ENCODE measurements at places on chromosomes 4 and X.

DNA sequence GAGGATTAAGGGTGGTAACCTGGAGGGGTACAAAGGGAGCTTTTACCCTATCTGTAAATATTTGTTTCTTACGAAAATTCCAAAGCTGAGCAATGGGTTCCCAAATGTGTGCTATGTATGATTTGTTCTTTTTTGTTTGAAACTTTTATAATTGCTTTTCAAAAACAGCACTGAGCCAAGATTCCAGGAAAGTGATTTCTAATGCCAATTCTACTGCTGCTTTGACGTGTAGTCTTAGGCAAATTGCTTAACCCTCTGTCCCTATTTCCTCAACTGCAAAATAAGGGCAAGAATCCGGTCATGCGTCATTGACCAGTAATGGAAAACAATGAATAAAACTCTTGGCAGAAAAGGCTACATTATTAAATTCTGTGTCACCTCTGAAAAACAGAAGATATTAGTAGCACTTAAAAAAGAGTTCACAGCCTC is 454.7 kb downstream of the IL15 start:
- DNase-seq: no peak

DNA sequence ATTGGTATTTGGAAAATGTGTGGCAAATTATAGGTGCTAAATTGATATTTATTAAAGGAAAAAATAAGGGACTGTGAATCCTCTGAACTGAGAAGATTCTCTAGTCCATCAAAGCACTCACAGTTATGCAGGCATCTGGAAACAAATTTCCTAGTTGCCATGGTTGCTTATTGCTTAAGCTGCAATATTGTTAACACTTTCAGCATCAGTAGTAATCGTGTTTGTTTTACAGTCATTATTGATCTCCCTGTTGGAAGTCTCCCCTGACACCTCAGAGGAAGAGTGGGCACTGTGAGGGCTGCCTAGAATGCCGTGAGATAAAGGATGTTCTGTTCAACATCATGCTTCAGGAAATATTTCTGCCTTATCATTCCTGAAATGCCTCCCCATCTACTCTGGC is 2004.3 kb upstream of the ADGRL3 start:
- DNase-seq: no peak

DNA sequence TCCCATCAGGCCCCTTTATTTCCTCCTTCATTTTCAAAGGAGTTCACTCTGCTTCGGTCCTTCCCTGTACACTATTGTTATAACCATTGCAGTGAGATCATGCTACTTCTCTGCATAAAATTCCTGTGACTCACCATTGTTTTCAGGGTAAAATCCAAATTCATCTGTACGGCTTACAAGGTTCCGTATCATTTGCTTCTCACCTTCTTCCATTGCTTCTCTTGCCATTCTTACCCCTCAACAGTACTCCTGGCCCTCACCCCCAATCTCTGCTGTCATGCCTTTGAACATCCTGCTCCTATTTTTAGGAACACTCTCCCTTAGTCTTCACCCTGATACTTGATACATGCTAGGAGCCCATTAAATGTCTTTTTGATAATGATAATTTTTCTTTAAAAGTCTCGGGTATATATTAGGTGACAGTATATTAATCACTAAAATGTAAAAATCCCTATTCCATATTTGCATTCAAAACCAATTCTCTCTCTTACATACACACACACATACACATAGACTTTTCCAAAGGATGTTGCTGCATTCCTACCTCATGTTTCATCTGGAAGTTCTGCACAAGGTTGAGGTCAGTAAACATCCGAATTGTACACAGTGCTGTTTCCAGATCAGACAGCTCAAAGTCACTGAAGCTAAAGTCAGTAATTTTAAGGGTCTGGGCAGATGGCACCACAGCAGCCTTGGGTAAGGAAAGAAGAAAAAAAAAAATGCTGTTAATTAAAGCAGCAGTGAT is 103.4 kb downstream of the PDE5A start:
- no peak for DNase-seq

- DNase-seq: no peak
Measured at GRCh38 chrX:68841251-68842049, 12.6 kb downstream of the EFNB1 start.

DNA sequence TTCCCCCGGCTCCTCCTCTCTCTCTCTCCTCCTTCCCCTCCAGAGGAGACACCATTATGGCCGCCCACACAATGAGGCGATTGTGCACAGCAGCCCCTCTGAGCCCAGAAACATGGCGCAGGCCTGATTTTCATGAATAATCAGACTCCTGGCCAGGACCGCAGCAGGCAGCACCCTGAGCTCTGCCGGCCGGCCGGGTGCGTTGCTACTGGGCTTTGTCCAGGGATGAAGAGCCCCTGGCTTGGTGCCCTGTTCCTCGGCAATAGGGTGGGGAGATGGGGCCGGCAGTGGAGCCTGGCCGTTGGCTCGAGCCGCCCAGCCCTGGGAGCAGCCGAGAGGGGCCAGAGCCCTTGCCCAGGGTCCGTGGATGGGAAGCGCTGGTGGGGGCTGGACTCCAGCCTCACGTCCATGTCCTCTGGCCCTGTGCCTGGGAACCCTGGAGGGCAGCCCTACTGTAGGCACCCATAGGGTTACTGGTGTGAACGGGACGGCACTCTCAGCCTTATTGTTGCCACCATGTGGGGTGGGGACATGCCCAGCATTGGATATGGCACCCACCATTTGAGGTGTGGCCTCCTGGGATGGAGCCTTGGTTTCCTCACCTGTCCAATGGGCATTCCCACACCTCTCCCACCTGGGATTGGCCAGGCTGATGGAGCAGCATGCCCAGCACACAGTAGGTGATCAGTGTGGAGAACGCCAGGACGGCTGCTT is 103.0 kb downstream of the SORCS2 start:
- no peak for DNase-seq

GRCh38 chrX:49300703-49301102 is 2.7 kb upstream of the GAGE10 start:
- no peak for DNase-seq

- no peak for DNase-seq
Measured at GRCh38 chr4:78971326-78971725, 32.1 kb upstream of the PAQR3 start.

GRCh38 chr4:138405934-138406567 is 163.9 kb upstream of the SLC7A11 start:
- DNase-seq: no peak

DNA sequence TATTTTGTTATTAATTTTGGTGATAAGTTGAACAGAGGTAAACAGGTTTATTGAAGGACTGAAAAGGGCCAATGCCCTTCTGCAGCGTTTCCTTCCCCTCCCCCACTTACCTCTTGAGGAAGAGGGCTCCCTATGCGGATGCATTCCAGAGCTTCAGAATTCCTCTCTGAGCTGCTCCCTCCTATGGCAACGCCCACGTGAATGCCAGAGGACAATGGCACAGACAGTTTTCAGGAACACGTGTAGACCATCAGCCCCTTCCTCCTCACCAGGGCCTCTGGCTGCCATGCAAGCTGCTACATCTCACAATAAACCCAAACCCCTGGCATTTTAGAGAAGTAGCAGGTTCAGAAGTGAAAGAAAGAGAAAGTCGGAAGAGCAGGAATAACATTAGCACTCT is 127.9 kb downstream of the CHRDL1 start:
- DNase-seq: no peak

DNA sequence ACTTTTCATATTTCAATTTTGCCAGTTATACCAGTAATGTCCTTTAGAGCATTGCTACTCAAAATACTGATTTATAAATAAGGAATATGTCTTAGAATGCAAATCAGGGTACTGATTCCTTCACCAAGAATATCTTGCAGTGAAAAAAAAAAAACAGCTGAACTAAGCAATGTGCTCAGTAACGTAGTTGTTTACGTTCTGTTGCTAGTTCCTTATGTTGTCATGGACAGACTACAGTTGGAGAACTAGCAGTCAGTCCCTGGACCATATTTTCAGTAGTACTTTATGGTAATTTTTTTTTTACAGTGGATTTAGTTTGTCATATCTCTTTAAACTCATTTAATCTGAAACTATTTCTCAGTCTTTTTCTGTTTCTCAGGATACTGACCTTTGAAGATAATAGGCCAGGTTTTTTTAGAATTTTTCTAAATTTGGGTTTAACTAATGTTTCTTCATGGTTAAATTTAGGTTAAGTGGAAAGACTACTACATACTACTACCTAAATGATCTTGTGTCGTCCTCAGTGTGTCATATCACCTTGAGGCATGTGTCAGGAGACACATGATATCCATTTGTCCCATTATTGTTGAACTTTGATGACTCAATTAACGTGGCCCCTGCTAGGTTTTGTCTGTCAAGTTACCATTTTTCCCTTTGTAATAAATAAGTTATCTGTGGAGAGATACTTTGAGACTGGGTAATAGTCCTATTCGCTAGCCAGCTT is 21.0 kb downstream of the SMARCAD1 start:
- no peak for DNase-seq

- DNase-seq: no peak
Measured at GRCh38 chrX:130385520-130385919, at the start of gene GPR119. GPR119 (minus strand) TSS chrX:130385674; CDS start chrX:130385447, 227 bp downstream.

DNA sequence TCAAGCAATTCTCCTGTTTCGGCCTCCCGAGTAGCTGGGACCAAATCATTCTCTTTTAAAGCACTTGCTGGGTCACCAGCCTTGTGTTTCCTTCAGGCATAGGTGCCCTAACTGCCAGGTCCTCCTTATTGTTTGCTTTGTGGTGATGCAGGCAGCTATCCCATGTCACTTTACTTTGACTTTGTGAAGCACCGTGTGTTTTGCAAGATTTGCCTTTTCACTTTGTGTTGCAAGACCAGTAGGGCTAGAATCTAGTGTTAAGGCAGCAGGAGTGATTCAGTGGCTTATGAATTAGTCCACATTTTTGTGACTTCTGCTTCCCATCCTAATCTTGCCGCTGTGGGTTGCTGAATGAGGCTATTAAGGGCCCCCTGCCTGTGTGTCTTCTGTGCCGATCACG is 20.2 kb downstream of the SYAP1 start:
- no peak for DNase-seq

DNA sequence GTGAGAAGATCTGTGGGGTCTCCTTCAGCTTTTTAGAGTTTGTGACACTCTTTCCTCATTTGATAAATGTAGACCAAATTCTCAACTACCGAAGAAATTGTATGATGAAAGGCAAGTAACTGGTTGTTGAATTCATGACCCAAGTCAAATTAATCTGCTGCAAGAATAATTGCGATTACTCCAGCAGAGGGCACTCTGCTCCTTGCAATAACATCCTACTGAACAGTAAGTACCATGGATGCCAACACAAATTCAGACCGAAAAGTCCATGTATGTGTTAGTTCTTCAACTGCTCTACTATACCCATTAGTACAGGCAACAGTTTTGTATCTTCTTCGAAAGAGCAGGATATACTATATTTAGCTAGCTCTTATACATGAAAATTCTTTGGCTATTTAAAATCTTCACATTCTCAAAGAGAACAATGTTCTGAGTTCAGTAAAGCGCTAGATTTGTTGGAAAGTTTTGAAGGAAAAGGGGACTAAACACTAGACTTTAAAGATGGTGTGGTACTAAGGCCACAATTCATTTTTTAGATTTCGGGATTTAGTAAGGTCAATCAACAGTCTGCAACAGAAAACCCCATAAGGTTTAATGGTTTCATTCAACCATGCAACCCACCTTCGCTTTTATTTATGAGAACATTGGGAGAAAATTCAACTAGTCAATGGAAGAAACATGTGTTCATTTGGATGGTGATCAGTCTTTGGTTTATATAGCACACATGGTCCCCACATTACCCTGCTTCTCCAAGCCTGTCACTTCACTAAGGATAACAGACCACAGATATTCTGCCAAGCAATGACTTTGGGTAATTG is 105.4 kb upstream of the TBC1D9 start:
- no peak for DNase-seq

GRCh38 chr4:91989914-91990313 is 313.9 kb upstream of the GRID2 start:
- DNase-seq: no peak

DNA sequence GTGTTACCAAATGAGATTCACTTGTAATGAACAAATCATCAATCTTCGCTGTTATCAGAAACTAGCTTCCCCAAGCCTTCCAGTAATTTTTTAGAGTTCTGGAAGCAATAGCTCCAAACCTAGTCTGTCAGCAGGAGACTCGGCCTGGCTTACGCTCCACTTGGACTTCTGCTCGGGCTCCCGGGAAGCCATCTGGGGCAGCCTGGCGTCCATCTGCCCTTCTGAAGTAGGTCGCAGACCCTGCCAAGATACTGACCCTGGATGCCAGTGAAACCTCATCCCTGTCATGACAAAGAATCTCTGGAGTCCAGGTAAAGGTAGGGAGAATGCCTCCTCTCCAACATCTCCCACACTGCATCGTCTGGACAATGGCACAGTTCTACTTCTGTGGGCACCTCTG is 493.8 kb upstream of the ZFP42 start:
- no peak for DNase-seq

GRCh38 chr4:179307297-179308136 is 1865.3 kb upstream of the AGA start:
- DNase-seq: no peak

DNA sequence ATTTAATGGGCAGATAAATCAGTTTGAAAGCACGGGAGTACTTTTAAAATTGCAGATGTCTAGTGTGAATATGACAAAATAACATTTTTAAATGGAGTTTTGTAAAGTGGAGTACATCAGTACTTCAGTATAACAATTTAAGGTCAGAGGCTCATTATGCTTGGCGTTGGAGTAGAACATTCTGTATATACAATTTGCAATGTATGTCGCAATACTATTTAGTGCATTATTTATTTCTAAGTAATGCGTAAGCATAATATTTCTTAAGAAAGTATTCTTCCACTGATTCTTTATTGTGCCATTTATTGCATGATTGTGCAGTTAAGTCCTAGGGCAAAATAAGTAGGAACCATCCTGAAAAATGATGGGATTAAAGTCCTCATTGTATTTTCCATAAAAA is 461.6 kb downstream of the AFF2 start:
- DNase-seq: no peak

- DNase-seq: no peak
Measured at GRCh38 chr4:24224446-24224845, 334.6 kb upstream of the PPARGC1A start.

DNA sequence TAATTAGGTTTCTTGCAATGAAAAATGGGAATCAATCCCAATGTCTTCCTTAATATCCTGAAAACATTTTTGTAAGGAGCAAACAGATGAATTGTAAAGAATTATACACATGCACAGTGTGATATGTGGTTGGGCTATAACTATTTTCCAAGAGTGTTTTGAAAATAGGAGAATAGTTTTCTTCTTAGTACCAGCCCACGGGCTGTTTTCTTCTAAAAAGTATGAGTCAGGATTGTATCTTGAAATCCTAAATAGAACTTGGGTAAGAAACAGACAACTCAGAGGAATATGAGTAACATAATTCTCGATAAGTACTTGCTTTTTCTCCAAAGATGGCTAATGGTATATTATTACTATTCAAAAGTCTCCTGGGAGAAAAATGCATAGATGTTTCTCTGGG is 136.7 kb downstream of the MAGEC2 start:
- no peak for DNase-seq

DNA sequence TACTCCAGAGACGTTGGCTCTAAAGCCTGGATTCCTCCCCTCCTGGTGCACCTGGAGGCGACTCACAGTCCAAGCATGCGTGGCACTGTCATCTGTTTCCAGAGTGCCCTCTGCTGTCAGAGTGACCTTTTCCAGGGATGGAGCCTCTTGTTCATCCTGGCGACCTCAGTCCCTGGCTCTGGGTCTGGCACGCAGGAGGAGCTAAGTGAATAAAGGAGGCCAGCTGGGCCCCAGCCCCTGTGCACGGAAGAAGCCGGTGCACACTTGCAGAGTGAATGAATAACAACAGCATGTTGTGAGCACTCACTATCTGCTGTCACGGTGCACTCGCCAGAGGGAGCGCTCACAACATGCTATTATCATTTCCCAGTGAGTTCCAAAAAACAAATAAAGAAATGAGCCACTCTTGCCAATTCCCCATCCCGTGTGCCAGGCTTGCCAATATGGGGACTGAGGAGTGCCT is 27.8 kb upstream of the PSAPL1 start:
- no peak for DNase-seq
